ENCODE measurements at places on chromosomes 7 and 10.

GRCh38 chr10:29237786-29238185 lies 51.1 kb upstream of the LYZL1 start:
- no peak for DNase-seq

GRCh38 chr7:42348071-42348470 lies 111.1 kb upstream of the GLI3 start:
- no peak for DNase-seq

GRCh38 chr7:50664937-50665336 lies 99.7 kb upstream of the DDC start:
- no peak for DNase-seq

- DNase-seq, result no peak
Measured at GRCh38 chr7:45435846-45436245, 138.3 kb upstream of the ADCY1 start.

DNA sequence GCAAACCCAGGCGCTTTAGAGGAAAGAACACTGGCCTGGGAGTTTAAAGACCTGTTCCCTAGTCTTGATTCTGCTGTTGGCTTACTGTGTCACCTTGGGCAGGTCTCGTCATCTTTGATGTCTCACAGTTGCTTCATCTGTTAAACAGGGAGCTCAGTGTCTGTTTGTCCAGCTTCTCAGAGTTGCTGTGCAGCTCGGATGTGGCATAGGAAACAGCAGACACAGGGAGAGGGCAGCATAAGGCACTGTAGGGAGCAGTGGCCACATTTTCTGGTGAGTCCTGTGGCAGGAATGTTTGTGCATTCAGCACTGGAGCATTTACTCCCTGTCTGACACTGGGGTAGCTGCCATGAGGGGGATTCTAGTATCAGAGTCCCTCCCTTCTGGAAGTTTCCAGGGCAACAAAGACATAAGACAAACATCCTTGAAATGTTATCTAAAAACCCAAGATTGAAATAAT lies 2.0 kb downstream of the REPIN1 start:
- no peak for DNase-seq

- DNase-seq, result no peak
Measured at GRCh38 chr7:154503962-154504550, 451.9 kb downstream of the DPP6 start.

DNA sequence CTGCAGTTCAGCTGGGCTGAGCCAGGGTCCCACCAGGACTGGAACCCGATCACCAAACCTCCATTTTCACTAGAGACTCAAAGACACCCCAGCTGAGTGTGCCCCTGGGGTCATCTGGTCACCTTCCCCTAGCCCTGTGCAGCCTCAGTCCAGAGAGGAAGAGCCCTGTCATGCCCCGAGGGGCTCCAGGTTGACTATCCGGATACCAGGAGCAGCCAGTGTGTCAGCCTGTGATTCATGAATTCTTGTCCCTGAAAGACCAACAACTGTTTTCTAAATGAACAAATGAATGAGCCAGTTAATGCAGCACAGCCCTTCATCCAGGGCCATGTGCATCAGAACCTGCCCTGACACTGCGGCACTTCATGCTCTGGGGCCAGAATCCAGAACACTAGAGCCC lies 201.9 kb upstream of the TCERG1L start:
- DNase-seq, result no peak

- DNase-seq, result no peak
Measured at GRCh38 chr10:31179091-31179680, 139.8 kb upstream of the ZEB1 start.

- DNase-seq, result no peak
Measured at GRCh38 chr10:71293446-71294084, 25.5 kb upstream of the SLC29A3 start.

GRCh38 chr7:72292794-72293193 lies 119.3 kb downstream of the CALN1 start:
- DNase-seq, result no peak

DNA sequence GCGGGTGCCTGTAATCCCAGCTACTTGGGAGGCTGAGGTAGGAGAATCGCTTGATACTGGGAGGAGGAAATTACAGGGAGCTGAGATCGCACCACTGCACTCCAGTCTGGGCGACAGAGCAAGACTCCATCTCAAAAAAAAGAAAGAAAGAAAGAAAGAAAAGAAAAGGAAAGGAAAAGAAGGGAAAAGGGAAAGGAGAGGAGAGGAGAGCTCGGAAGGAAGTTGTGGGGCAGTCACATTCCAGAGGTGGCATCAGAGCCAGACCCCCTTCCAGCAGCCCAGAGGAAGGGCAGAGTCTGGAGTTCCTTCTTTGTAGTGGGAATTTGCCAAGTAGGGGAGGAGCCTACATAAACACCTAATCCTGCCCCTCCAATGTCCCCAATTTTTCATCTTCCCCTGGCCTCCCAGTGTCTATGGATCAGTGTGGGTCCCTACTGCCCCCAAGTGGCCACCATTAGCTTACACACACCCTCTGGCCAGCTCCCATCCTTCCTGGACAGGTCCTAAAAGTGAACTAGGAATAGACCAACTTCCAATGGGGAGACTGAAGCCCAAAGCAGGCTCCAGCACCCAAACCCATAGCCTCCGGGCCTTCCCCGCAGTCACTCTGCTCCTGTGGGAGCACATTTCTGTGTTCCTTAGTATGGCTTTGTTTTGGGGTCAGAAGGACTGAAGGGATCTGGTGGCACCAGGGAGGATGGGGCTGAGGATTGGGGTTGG lies 39.6 kb upstream of the HSPB1 start:
- DNase-seq, result no peak

DNA sequence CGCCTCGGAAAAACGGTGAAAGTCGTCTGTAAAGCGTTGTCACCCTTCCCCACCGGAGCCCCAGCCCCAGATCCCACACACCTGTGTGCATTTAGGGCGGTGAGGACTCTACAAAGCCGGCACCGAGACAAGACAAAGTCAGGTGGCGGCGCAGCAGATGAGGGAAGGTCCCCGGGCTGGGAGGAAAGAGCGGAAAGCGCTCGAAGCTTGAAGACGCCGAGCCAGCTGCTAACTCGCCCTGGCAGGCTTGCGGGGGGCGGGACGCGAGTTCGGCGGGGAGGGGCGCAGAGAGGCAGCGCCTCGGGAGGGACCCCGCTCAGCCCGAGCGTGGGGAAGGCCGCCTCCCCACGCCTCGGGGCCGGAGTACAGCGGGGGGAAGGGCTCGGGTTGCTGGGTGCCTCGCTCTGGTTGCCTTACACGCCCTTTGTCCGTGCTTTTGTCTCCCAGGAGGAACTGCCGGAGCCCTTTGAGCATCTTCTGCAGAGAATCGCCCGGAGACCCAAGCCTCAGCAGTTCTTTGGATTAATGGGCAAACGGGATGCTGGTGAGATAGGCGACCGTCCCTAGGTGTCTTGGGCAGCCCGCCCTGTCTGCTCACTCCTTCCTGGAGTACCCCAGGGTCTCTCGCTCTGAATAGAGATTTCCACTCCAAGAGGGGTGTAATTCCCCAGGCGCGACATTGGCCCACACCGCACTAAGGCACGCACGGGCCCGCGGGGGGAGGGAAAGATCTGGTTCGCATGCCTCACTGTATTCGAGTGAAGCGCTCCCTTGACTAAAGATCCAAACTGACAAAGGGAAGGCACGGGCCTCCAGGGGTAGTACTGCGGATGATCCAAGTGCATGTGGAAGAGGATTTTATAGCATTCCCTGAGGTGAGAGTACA lies 1.6 kb downstream of the TAC1 start:
- DNase-seq, result no peak

- DNase-seq, result no peak
Measured at GRCh38 chr7:48665353-48666135, 258.8 kb upstream of the CDC14C start.

DNA sequence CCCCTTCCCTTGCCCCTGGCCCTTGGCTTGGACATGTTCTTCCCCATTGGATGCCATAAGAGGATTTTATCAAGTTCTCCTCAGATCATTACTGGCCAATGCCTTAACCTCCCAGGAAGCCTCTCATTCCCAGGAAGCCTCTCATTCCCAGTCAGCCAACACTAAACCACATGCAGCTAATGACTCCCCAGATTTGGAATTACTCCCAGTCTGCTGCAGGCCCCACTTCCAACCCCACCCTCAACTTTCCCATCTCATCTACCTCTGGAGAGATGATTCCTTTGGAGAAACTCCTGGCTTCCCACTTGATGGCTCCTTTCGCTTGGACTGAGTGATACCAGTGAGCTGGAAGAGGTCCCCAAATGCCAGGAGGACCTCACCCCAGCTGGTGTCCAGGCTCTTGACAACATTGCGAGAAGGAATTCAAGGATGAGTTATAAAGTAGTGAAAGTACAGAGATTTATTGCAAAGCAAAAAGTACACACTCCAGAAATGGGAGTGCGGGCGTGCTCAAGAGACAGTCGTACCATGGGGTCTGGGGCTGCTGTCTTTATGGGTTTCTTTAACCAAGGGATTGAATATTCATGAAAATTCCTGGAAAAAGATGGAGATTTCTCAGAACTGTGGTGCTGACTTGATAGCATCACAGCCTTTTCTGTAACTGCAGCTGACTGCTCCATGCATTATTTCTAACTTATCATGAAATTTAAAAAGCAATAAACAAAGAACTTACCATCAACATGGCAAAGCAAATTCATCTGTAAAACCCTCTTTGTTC lies 117.2 kb upstream of the ADCY1 start:
- no peak for DNase-seq

GRCh38 chr7:66050990-66051448 lies 24.6 kb upstream of the ASL start:
- no peak for DNase-seq

GRCh38 chr7:11127114-11127785 lies 153.6 kb downstream of the PHF14 start:
- DNase-seq, result no peak

All from activated T-helper 1 cell treated with anti-CD3 and anti-CD28 coated beads, Interleukin-2, amount 50 U/mL, for 16 hours (primary cell).